Memory B cell (primary cell): ENCODE measurements at places on chromosomes 1 and 21.
A peak's percentile ranks its signal among the peaks of the same experiment; 100 is the strongest.

DNA sequence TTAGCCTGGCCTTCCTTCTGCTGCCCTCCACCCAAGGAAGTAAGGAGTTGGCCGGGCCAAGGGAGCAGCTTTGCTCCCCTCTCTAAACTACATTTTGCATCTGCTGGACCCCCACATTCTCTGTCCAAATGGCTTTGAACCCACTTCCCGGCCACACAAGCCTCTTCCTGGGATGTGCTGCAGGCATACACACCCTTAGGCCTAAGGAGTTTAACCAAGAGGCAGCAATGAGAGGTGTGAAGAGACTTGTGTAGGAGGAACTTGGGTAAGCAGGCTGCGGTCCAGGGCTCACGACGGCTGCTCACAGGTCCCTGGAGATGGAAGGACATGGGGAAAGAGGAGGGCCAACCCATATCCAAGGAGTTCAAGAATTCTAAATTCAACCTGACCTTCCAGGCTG lies 196.7 kb upstream of the SGIP1 start:
- no peaks in the 10 kb centered on the region for H3K27me3 ChIP-seq
- H3K4me1 ChIP-seq, result peaks cover 29% of the 10 kb centered on the region
- peak overlapping the region; percentile 100 for H3K4me3 ChIP-seq
- peak overlapping the region; percentile 99 for H3K27ac ChIP-seq
- H3K36me3 ChIP-seq, result peaks cover 30% of the 10 kb centered on the region

GRCh38 chr1:90000934-90001676 lies 6.2 kb downstream of the ZNF326 start:
- peaks cover 24% of the 10 kb centered on the region for H3K4me1 ChIP-seq
- H3K27me3 ChIP-seq, result no peaks in the 10 kb centered on the region
- no peak overlapping the region for H3K27ac ChIP-seq

- H3K27me3 ChIP-seq, result no peaks in the 10 kb centered on the region
- peaks cover 30% of the 10 kb centered on the region for H3K36me3 ChIP-seq
- no peak overlapping the region for H3K4me3 ChIP-seq
- DNase-seq, result no peak
- peaks cover 25% of the 10 kb centered on the region for H3K4me1 ChIP-seq
These were observed 3.3 kb downstream of the MX1 start for GRCh38 chr21:41429305-41429704.

DNA sequence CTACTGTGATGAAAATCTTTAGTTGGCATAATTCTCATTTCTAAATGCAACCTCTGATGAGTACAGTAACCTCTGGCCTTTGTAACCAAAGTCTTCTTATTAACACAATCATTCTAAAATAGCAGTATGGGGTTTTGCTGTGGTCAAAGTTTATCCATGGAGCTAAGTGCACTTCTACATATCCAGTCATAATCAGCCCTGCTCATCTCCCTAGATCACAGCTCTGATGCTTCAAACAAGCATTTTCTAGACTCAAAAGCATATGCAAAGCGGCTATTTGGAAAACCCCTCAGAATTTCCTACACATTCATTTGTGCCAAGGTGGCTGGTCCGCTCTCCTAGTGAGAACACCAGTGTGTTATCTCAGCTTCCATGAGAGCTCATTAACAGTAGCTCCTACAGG lies 418.6 kb downstream of the MRPL39 start:
- no peak overlapping the region for H3K27ac ChIP-seq
- no peaks in the 10 kb centered on the region for H3K36me3 ChIP-seq
- peaks cover 13% of the 10 kb centered on the region for H3K4me1 ChIP-seq
- no peak overlapping the region for H3K4me3 ChIP-seq
- no peaks in the 10 kb centered on the region for H3K27me3 ChIP-seq

GRCh38 chr1:196517193-196517592 lies 91.0 kb downstream of the KCNT2 start:
- H3K4me3 ChIP-seq, result no peak overlapping the region
- H3K27ac ChIP-seq, result no peak overlapping the region
- DNase-seq, result no peak
- H3K27me3 ChIP-seq, result no peaks in the 10 kb centered on the region
- H3K4me1 ChIP-seq, result no peaks in the 10 kb centered on the region
- no peaks in the 10 kb centered on the region for H3K36me3 ChIP-seq

DNA sequence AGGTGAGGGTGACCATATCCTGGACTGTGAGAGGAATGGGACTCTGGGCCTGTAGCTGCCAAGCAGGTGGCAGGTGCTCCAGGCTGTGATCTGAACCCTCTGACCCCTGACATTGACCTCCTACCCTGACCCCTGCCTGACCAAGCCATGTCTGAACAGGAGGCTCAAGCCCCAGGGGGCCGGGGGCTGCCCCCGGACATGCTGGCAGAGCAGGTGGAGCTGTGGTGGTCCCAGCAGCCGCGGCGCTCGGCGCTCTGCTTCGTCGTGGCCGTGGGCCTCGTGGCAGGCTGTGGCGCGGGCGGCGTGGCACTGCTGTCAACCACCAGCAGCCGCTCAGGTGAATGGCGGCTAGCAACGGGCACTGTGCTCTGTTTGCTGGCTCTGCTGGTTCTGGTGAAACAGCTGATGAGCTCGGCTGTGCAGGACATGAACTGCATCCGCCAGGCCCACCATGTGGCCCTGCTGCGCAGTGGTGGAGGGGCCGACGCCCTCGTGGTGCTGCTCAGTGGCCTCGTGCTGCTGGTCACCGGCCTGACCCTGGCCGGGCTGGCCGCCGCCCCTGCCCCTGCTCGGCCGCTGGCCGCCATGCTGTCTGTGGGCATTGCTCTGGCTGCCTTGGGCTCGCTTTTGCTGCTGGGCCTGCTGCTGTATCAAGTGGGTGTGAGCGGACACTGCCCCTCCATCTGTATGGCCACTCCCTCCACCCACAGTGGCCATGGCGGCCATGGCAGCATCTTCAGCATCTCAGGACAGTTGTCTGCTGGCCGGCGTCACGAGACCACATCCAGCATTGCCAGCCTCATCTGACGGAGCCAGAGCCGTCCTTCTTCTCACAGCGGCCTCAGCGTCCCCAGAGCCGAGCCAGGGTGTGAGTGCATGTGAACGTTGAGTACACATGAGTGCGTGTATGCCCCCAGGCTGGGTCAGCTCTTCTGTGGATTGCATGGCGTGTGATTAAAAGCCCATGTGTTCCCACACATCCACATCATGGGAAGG lies 3.1 kb downstream of the TMEM125 start:
- H3K27ac ChIP-seq, result no peak overlapping the region
- H3K36me3 ChIP-seq, result no peaks in the 10 kb centered on the region
- peaks cover 14% of the 10 kb centered on the region for H3K4me1 ChIP-seq
- no peak for DNase-seq
- H3K27me3 ChIP-seq, result peaks cover 17% of the 10 kb centered on the region
- H3K4me3 ChIP-seq, result no peak overlapping the region

GRCh38 chr1:20431176-20431460 lies 54.9 kb downstream of the CAMK2N1 start:
- no peaks in the 10 kb centered on the region for H3K36me3 ChIP-seq
- H3K4me1 ChIP-seq, result peaks cover 25% of the 10 kb centered on the region
- peaks cover 9% of the 10 kb centered on the region for H3K27me3 ChIP-seq
- no peak overlapping the region for H3K4me3 ChIP-seq

- H3K36me3 ChIP-seq, result no peaks in the 10 kb centered on the region
- no peak overlapping the region for H3K4me3 ChIP-seq
- peaks cover 3% of the 10 kb centered on the region for H3K4me1 ChIP-seq
- H3K27ac ChIP-seq, result no peak overlapping the region
- no peak for DNase-seq
These were observed 64.7 kb downstream of the RGL1 start for GRCh38 chr1:183869664-183870063.

GRCh38 chr21:26952374-26953066 lies 14.4 kb downstream of the ADAMTS5 start:
- no peak overlapping the region for H3K27ac ChIP-seq
- H3K4me3 ChIP-seq, result no peak overlapping the region
- no peaks in the 10 kb centered on the region for H3K36me3 ChIP-seq
- no peak for DNase-seq

- peaks cover 22% of the 10 kb centered on the region for H3K27me3 ChIP-seq
- H3K27ac ChIP-seq, result no peak overlapping the region
- no peaks in the 10 kb centered on the region for H3K36me3 ChIP-seq
- H3K4me3 ChIP-seq, result no peak overlapping the region
- no peaks in the 10 kb centered on the region for H3K4me1 ChIP-seq
These were observed 313.4 kb downstream of the CAMTA1 start for GRCh38 chr1:7098641-7099040.

DNA sequence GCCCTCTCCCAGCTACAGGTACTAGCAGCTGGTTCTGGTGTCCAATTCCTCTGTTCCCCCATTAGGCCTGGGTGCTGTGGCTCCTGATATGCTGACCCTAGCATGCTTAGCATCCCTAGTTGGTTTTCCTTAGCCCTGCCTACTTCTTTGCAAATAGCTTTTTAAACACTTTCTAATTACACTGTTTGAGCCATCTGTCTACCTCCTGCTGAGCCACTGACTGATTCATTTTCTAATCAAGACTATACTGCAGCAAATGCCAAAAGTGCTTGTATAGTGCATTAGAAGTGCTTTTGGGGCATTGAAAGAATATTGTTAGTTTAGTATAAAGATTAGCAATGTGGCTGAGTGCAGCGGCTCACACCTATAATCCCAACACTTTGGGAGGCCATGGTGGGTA lies 36.3 kb downstream of the ERICH3 start:
- H3K4me1 ChIP-seq, result no peaks in the 10 kb centered on the region
- no peak overlapping the region for H3K4me3 ChIP-seq
- no peak for DNase-seq

DNA sequence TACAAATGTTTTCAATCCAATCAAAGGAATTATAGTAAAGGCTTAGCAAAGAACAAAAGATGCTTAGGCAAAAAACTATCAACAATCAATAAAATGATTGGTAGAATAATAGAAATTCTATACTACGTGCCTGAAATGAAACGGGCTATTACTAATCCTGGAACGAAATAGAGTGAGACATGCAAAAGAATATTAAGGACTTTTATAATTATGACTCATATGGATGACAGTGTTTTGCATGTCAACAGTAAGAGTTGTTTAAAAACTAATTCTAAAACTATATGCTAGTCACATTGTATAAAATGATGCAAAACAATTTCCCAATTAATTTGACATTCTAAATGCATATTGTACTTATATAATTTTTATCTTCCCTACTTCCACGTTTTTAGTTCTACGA lies 35.6 kb downstream of the LRRIQ3 start:
- no peaks in the 10 kb centered on the region for H3K4me1 ChIP-seq
- H3K4me3 ChIP-seq, result no peak overlapping the region
- no peak for DNase-seq

- DNase-seq, result no peak
- peaks cover 18% of the 10 kb centered on the region for H3K4me1 ChIP-seq
- H3K27ac ChIP-seq, result no peak overlapping the region
- no peak overlapping the region for H3K4me3 ChIP-seq
- H3K27me3 ChIP-seq, result no peaks in the 10 kb centered on the region
- peaks cover 25% of the 10 kb centered on the region for H3K36me3 ChIP-seq
These were observed 5.2 kb downstream of the NPPA start for GRCh38 chr1:11842154-11843041.

- H3K27me3 ChIP-seq, result no peaks in the 10 kb centered on the region
- H3K4me3 ChIP-seq, result no peak overlapping the region
- peaks cover 15% of the 10 kb centered on the region for H3K4me1 ChIP-seq
- H3K27ac ChIP-seq, result no peak overlapping the region
These were observed 237.6 kb upstream of the SGIP1 start for GRCh38 chr1:66296370-66296769.

GRCh38 chr1:12475101-12475500 lies 142.9 kb downstream of the DHRS3 start:
- H3K4me3 ChIP-seq, result no peak overlapping the region
- H3K27me3 ChIP-seq, result no peaks in the 10 kb centered on the region
- H3K4me1 ChIP-seq, result peaks cover 49% of the 10 kb centered on the region
- H3K27ac ChIP-seq, result peak overlapping the region; percentile 17
- no peak for DNase-seq

- no peaks in the 10 kb centered on the region for H3K4me1 ChIP-seq
- no peak overlapping the region for H3K27ac ChIP-seq
- H3K4me3 ChIP-seq, result no peak overlapping the region
- no peaks in the 10 kb centered on the region for H3K36me3 ChIP-seq
- no peak for DNase-seq
- peaks cover 6% of the 10 kb centered on the region for H3K27me3 ChIP-seq
These were observed 397.7 kb downstream of the HLX start for GRCh38 chr1:221276896-221277409.

DNA sequence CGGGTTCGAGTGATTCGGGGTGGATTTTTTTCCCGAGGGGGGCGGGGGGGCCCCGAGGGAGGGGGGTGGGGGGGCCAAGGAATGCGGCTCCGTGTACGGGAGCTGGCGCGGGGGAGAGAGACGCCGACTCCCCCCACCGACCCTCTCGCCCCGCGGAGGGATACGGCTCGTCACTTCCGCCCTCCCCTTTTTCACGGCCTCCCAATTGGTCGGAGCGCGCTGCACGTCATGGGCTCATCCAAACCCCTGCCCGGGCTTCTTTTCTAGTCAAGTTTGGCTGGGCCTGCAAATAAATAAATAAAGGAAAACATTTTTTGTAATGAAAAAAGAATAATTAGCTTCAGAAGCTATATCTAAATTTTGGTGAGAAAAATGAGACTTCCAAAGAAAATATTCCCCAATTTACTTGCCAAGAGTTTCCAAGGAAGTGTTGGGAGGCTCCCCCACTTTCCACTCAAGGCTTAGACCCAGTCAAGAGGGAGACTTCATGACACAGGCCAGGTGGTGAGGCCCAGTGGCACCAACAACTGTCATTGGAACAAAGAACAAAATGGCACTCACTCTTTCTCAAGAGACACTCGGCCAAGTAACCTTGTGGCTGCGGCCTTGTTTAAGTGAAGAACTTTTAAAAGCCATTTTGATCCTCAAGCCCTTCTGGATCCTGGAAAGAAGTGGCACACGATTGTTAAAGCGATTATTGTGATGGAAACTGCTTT lies at the start of gene POGZ:
POGZ (minus strand) TSS at position 164 of the 716 bp plus-strand sequence. CDS start 17,290 bp downstream, outside the sequence.
- H3K27me3 ChIP-seq, result peaks cover 15% of the 10 kb centered on the region
- H3K4me1 ChIP-seq, result peaks cover 13% of the 10 kb centered on the region
- peak within 1 kb of the TSS; percentile 98 for H3K4me3 ChIP-seq
- peak within 1 kb of the TSS; percentile 96 for H3K27ac ChIP-seq

DNA sequence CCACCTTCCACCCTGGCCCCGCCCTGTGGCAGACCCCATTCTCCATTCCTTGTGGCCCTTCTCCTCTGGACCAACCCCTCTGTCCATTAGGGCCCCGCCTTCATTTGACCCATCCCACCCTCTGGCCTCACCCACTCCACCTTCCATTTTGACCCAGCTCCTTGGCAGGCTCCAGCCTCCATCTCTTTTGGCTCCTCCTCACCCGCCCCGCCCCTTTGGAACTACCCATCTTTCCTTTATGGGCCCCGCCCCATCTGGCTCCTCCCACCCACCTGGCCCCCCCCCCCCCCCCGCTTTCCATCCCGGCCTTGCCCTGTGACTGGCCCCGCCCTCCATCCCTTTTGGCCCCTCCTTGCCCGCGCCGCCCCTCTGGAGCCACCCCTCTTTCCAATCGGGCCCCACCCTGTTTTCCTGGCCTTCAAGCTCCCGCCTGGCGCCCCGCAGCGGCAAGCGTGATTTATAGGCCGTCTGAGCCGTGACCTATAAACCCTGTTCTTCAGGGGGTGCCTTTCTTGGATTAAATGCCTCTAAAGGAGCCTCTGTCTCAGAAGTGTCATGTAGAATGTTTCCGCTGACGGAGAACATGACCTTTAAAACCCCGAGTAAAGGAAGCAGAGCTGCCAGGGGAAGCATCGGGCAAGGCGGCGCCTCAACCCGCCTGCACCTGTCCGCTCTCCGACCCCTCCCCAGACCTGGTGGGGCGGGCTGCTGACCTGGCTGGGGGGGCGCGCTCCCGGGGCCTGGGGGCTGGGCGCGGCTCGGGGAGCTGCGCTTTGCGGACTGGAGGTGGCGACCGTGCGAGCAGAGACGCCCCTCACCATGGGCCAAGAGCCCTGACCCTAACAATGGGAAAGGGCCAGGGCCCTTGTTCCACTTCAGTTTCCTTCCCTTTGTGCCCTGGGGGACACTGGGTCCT lies 178.0 kb downstream of the CAMTA1 start:
- H3K36me3 ChIP-seq, result peaks cover 2% of the 10 kb centered on the region
- H3K27ac ChIP-seq, result no peak overlapping the region
- peaks cover 9% of the 10 kb centered on the region for H3K4me1 ChIP-seq
